Lung (tissue), 17 donors: ENCODE measurements at places on chromosomes 7 and 10.
A peak's percentile ranks its signal among the peaks of the same experiment; 100 is the strongest.

- no peak for DNase-seq
Measured at GRCh38 chr10:5553400-5554170, 28.8 kb downstream of the CALML3 start.

GRCh38 chr10:54909165-54909564, 108.1 kb upstream of the PCDH15 start:
- DNase-seq: no peak

DNA sequence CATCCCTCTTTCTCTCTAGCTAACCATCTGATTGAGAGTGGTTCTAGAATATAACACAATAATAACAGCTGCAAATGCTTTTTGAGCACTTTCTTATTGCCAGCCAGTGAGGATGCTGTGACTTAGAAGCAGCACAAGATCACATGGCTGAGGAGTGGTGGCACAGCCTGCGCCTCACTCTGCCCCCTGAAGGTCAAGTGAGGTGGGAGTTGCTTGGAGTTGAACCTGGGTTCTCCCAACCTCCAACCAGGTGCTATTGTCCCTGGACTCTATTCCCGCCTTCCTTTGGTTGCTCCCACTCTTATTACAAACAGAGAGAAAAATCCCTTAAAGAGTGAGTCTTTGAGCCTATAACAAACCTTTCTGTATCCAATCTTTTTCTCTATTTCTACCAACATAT, 280.3 kb upstream of the PODXL start:
- no peak for DNase-seq

DNA sequence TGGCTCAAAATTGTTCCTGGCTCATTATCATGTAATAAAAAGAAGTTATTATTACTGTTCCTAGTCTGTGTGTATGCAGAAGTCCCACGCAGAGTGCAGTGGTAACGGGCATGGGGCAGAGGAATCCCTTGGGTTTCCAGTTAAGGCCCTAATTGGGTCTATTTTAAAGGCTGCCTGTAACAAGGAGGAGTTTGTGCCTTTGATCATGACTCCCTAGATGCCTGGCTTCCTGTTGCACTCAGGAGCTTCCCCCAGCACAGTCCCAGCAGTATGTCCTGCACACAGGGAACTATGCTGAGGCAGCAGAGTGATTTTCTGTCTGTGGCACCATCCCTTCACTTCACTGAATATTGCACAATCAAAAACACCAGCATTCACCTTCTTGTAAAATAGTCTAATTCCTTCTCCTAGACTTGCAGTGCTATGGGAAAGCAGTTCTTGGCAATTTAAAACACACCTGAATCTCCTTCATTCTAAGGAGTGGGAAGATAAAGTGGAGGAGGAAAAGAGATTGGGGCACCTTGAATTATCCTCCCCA, 22.9 kb downstream of the SORCS1 start:
- no peak for DNase-seq

- DNase-seq: no peak
Measured at GRCh38 chr10:52740155-52740549, 32.4 kb downstream of the MBL2 start.

DNA sequence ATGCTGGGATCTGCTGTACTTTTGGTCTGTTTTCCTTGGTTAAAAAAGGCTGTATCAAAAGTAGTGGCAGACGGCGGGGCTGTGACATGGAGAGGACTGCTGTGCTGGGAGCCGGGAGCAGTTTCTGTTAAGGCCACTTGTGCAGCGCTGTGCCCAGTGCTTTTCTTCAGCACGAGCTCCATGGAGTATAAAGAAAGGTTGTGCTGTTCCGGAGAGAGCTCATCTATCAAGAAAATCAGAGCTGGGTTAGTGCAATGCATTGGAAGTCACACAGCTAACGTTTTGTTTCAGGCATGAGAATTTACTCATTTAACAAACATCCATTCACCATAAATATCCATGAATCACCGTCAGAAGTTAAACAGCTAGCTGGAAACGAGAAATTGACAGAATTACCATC, 62.0 kb downstream of the KIAA1549 start:
- no peak for DNase-seq

GRCh38 chr7:6399351-6399750, 48.4 kb downstream of the DAGLB start:
- DNase-seq: no peak

DNA sequence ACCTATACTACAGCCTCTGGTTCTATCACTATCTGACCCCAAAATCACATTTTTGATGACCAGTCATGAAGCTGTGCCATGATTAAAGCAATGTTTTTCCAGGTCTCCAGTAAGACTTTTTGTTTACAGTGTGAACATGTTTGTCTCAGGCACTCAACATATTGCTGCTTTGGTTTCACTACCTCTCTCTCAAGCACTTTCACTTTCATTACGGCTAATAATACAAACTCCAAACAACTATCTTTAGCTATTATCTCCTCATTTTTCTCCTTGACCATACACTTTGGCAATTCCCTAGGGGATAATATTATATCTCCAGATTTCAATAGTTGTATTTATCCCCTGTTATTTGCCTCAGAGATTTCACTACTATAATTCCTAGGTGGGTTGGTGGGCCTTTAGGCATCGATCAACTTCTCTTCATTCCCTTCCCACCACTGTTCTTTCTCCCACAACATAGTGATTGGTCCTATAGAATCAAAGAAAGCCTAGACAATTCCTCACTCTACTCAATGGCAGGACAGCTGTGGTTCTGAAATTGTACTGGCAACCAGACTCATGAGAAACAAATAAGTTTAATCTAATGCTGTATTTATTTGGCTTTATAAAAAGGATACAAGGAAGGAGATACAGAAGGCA, 261.4 kb upstream of the ZWINT start:
- peak; percentile 39 for DNase-seq

GRCh38 chr7:134891262-134891695, 95.0 kb upstream of the AGBL3 start:
- DNase-seq: peak; percentile 91

GRCh38 chr7:12314199-12314598, 89.5 kb downstream of the VWDE start:
- DNase-seq: no peak

GRCh38 chr10:73136627-73137026, 26.4 kb downstream of the NUDT13 start:
- DNase-seq: no peak

- no peak for DNase-seq
Measured at GRCh38 chr10:62457196-62457595, 83.0 kb downstream of the ZNF365 start.

DNA sequence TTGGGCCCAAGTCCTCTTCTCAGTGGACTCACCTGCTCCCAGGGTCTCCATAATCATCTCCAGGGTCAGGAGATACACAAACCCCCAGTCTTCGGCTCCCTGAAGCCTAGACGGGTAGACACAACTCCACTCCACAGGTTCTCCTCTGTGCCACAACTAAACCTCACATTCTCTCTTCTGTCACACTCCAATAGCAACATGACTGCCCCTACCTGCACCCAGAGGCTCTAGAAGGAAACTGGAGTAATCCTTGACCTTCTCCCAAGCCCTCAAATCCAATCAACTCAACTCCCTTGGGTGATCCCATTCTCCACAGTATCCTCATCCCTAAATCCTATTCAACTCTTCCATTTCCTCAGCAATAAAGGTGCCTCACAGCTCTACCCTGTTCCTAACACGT, 16.2 kb downstream of the HNRNPF start:
- no peak for DNase-seq

DNA sequence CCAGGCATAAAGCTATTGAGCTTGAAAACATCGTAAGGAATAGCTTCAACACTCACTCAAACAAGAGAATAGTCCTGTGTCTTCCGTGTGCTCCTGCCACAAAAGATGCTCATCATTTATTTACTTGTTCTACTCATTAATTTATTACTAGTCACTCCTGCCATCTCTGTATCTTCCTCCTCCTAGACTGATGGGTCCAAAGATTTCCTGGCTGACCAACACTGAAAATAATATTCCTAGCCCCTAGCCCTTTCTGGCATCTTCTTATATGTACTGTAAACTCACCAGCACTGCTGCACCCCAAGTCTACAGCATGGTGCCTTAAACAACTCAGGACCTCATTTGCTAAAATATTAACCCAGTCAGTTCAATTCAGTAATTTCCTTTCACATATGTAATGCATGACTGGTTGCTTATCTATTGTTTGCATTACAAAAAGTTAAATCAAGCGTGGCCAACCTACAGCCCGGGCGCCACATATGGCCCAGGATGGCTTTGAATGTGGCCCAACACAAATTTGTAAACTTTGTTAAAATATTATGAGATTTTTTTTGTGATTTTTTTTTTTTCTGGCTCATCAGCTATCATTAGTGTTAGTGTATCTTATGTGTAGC, 86.7 kb upstream of the GSDME start:
- DNase-seq: no peak

GRCh38 chr7:138563808-138564207, 103.7 kb downstream of the TRIM24 start:
- no peak for DNase-seq

GRCh38 chr10:110344622-110345021, 39.9 kb upstream of the SMNDC1 start:
- no peak for DNase-seq

- DNase-seq: no peak
Measured at GRCh38 chr7:138374119-138374693, 85.9 kb upstream of the TRIM24 start.

DNA sequence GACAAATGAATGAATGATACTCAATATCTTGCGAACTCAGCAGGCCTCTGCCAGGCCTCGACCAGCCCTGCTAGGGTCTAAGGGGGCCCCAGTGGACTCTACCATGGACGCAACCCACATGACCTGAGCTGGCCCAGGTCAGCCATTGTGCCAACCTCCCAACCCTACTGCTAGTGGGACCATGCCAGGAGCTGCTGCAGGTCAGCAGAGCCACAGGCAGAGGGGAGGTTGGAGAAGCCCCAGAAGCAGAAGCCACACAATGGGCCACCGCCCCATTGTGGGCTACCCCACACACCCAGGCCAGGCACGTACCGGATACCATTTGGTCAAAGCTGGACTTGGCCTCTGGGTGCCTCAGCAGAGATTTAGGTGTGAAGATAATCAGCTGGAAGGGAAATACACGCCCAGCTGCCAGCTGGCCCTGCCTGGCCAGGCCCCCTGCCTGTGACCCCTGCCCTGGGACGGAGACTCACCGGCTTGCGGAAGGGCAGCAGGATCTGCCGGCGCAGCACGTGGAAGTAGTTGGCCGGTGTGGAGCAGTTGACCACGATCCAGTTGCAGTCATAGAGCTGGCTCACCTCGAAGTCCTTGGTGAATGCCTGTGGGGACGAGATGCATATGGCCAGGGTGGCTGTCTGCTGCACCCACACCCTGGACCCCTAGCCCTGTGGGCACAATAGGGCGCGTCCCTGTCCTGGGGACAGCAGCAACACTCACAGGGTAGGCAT, 24.5 kb downstream of the OGDHL start:
- no peak for DNase-seq

- DNase-seq: no peak
Measured at GRCh38 chr10:122954731-122955050, 664 bp upstream of the C10orf88 start.

DNA sequence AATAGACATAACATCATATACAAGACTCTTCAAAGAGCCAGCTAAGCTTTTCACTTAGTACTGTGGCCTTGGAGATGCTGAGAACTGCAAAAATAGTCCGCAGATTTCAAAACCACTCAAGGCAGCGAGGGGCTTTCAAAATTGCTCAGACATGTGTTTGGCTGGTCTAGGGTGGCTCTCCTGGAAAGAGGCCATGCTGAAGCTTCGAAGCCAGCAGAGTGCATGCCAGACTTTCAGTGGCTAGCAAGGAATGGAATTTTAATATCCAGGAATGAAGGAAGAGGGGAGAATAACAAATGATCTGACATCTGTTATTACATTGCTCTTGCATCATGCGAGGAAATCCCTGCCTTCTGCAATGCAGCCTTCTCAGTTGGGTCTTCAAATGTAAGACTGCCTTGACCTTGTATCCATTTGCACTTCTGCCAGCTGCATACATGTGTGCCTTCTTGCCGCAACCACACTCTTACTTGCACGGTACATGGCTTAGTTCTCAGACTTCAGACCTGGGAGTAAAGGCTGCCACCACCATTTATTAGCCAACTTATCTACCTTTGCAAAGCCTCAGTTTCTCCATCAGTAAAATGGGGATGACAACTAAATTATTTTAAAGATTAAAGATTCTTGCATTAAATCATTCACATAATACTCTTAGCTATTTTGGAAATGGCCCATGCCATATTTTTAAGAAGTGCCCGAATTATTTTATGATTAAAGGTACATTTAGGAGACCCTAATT, 55.9 kb downstream of the ITIH5 start:
- DNase-seq: peak; percentile 96

- no peak for DNase-seq
Measured at GRCh38 chr7:158247758-158248487, 339.7 kb downstream of the PTPRN2 start.

DNA sequence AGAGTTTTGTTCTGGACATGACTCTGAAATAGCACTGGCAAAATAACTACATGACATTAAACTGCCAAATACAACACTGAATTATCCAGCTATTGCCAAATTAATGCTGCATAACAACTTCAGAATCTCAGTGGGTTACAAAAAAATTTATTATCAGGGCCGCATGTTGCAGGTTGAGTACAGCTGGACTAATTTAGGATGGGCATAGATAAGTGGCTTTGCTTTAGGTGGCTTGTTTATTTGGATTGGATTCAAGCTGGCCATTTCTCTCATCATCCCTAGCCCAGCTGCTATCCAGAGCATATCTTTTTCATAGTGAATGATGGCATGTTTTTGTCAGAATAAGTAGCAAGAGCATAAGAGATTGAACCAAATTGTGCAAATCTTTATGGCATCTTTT, 1277.1 kb downstream of the REEP3 start:
- DNase-seq: no peak

GRCh38 chr7:33716581-33717477, 188.5 kb upstream of the BMPER start:
- DNase-seq: peak; percentile 80

DNA sequence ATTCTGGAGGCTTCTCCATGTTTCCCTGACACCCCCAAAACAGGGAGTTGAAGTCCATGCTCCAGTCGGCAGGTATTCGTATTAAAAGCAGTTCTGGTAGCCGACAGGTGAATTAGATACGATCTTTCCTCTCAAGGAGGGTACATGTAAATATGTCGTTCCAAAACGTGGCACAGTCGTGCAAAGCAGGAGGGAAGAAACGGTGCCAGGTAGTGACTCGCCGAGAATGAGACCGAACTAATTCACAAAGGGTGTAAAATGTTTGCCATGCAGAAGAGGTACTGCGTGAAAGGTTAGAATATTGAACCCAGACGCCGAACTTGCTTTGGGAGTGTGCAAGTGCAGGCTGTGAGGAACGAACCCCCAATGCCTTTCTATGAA, 483 bp downstream of the EDRF1 start:
- no peak for DNase-seq

GRCh38 chr7:69700331-69700730, 102.1 kb downstream of the AUTS2 start:
- no peak for DNase-seq
